ENCODE measurements at places on chromosomes 7 and 10. TPM values are rescaled to one million over a fixed set of nuclear protein-coding genes. Genes with fewer than 3 reads are reported as not detected.

- no peak for DNase-seq
These were observed 78.6 kb downstream of the NRF1 start for GRCh38 chr7:129689995-129690581.

GRCh38 chr7:68744036-68744435 lies 854.2 kb upstream of the AUTS2 start:
- DNase-seq, result no peak

GRCh38 chr10:106935978-106936451 lies 228.5 kb downstream of the SORCS1 start:
- no peak for DNase-seq

DNA sequence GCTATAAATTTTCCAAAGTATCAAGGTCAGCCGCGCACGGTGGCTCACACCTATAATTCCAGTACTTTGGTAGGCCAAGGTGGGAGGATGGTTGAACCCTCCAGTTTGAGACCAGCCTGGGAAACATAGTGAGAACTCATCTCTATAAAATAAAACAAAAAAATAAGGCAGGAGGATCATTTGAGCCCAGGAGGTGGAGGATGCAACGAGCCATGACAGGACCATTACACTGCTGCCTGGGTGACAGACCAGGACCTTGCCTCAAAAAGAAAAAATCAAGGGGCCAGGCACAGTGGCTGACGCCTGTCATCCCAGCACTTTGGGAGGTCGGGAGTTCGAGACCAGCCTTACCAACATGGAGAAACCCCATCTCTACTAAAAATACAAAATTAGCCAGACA lies 60.3 kb downstream of the ABI1 start:
- DNase-seq, result no peak

GRCh38 chr7:31078363-31078990 lies 26.4 kb downstream of the ADCYAP1R1 start:
- no peak for DNase-seq

Gene CEP55
- total RNA-seq, result 7.8 TPM

Gene PTER
- 8.1 TPM for total RNA-seq

Gene AKR1C8
- 1.5 TPM for total RNA-seq

Gene AASS
- 33.1 TPM for total RNA-seq

Gene STK31
- 0.20 TPM for total RNA-seq

All from skin of body (tissue), 3 donors.